ENCODE measurements at places on chromosomes 16 and 17.

- DNase-seq, result no peak
These were observed 49.1 kb downstream of the LYRM1 start for GRCh38 chr16:20949660-20950059.

- DNase-seq, result no peak
These were observed 22.7 kb downstream of the NQO1 start for GRCh38 chr16:69703638-69704037.

- DNase-seq, result no peak
These were observed 636.7 kb upstream of the KIF2B start for GRCh38 chr17:53186001-53186400.

DNA sequence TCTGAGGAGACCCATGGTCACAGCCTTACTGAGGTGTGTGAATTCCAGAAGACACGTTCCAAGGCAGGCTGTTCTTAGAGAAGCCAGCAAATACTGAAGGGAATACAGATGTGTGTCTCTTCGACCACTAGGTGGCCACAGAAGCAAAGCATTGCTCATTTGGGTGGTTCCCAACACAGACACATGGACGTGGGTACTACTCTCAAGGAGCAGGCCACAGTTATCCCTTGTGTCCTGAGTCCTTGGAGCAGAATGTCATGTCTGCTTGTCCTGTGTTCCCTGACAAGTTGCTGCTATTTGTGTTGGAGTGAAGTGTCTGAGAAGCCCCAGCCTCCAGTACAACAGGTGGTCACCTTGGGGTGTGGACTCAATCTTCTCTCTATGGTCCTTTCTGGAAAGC, 30.3 kb downstream of the HMOX2 start:
- DNase-seq, result peak; percentile 91

GRCh38 chr17:62057696-62058095, 7.4 kb downstream of the MED13 start:
- DNase-seq, result no peak

GRCh38 chr17:50863221-50863843, 2.8 kb downstream of the TOB1 start:
- peak; percentile 75 for DNase-seq

DNA sequence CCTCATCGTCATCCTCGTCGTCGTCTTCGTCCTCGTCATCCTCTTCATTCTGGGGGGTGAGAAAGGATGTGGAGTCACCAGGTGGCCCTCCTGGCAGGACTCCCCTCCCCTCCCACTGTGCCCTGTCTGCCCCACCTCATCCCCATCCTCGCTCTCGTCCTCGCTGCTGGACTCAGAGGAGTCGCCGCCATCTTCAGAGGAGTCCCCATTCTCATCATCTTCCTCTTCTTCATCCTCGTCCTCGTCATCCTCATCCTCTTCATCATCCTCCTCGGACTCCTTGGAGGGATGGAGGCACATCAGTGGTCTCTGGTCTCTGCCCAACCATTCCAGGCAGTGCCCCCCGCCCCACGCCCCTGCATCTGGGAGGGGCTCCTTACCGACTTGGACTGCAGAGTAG, 7.6 kb upstream of the ATXN7L3 start:
- DNase-seq, result no peak

DNA sequence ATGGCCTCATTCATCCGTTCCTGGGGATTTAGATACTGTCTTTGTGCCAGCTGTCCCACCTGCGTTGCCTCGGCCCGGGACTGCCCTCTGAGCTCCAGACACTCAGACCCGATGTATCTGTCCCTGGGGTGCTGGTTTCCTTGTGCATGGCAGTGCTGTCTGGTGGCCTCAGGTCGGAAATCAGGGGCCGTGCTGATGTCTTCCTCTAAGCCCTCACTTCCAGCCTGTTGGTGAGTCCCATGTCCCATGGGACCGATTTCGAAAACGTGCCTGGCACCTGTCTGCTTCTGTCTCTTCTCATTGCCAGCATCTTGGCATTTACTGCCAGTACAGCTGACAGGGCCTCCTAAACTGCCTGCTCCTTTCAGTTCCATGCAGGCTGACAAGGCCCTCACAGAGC, 22.1 kb downstream of the NT5M start:
- DNase-seq, result no peak

DNA sequence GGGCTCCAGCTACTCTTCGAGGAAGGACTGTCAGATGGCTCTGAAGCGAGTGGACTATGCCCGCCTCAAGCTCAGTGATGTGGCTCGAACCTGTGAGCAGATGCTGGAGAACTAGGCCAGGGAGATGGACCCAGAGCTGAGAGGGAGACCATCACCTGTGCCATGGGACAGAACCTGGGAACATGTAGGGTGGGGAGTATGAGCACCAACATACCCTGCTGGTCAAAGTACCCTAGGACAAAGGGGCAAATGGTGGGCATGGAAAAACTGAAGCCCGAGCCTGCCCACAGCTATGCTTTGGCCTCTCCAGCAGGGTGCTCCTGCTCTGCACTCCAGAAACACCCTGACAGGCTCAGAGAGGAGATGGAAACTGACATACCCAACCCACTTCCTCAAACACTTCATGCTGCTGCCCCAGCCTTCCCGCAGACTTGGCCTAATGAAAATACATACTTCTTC, 1.9 kb downstream of the MED11 start:
- no peak for DNase-seq

GRCh38 chr16:590188-590814, 435 bp downstream of the RAB40C start:
- DNase-seq, result no peak

GRCh38 chr16:70496513-70496912, 26.8 kb downstream of the COG4 start:
- DNase-seq, result no peak

- DNase-seq, result no peak
These were observed 251.2 kb downstream of the PARN start for GRCh38 chr16:14378689-14379467.

- no peak for DNase-seq
These were observed 15.9 kb downstream of the CHAD start for GRCh38 chr17:50452630-50453300.

- DNase-seq, result no peak
These were observed 1542.6 kb upstream of the CDH8 start for GRCh38 chr16:63578791-63579190.

DNA sequence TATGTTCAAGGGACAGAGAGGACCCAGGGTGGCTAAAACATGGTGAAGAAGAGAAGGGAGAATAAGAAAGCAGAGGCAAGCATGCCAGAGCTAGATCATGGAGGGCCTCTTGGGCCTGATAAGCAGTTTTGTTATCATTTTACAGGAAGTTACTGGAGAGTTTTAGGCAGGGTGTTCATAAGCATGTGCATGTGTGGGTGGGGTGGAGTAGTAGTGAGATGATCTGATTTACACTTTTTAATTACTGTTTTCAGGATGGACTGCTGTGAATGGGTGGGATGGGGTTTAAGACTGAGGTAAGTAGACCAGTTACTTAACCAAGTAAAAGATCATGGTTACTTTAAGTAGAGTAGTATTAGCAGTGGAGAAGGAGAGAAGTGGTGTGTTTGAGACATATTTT, 173.6 kb downstream of the PHKB start:
- no peak for DNase-seq

DNA sequence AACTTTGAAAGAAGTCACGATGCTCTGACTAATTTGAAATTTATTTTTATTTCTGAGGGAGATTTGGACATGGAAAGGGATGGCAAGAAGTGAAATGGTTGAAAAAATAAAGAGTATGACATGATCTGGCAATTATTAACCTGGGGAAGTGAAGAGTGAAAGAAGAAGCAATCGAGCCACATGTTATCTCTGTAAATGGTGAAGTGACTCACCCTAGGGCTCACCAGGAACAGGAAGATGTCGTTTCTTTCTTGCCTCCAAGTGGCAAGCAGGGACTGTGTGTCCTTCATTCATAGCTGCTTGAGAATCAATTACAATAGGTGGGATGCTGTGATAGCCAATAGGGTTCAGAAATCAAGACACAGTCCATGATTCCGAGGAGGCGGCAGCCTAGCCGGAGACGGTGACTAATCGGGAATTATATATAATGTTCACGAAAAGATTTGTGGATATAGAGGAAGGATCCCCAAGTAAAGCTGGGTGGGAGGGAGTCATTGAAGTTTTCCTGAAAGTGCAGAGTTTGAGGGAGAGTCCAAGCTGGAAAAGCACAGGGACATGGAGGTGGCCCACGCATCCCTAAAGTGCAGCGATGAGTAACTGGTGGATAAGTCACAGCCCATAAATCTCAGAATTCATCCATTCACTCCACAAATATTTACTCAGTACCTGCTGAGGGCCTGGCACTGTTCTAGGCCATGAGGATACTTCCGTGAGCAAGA, 18.2 kb upstream of the KRT20 start:
- no peak for DNase-seq

GRCh38 chr17:80765241-80765961, 220.8 kb downstream of the RPTOR start:
- DNase-seq, result no peak

DNA sequence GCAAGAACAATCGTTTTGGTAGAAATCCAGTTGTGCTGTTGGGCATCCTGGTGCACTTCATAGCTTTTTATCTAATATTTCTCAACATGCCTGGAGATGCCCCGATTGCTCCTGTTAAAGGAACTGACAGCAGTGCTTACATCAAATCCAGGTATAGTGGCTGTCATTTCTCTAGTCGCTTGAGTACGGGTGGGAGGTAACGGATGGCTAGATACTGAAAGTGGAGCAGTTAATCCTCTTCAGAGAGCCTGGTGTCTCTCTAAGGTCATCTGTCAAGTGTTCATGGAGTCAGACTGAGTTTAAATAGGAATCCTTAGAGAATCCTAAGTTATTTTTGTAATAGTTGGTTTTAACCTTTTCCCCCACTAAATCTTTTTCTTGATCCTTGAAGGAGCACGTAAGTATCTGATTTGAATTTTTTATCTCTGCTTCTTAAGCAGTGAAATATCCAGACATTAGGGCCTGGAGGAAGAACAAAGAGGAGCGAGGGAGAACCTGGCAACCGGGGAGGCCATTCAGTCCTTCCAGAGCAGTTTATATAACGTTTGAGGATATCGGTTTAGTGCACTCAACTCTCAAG, 37.2 kb downstream of the MFSD11 start:
- no peak for DNase-seq

- no peak for DNase-seq
These were observed 3.3 kb downstream of the DECR2 start for GRCh38 chr16:404971-405486.

GRCh38 chr17:80295146-80295545, 34.5 kb downstream of the RNF213 start:
- DNase-seq, result no peak

DNA sequence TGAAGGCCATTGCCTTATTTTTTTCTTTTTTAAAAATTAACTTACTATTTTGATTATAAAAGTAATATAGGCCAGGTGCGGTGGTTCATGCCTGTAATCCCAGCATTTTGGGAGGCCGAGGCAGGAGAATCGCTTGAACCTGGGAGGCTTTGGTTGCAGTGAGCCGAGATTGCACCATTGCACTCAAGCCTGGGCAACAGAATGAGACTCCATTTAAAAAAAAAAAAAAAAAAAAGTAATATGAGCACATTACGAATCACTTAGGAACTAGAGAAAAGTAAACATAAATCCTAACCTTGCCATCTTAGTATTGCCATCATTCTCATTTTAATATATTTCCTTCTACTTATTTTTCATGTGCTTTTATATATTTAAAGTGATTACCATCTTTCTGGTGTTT, 12.9 kb upstream of the TACO1 start:
- DNase-seq, result no peak

GRCh38 chr17:64045176-64045575, 24.7 kb upstream of the ICAM2 start:
- no peak for DNase-seq

DNA sequence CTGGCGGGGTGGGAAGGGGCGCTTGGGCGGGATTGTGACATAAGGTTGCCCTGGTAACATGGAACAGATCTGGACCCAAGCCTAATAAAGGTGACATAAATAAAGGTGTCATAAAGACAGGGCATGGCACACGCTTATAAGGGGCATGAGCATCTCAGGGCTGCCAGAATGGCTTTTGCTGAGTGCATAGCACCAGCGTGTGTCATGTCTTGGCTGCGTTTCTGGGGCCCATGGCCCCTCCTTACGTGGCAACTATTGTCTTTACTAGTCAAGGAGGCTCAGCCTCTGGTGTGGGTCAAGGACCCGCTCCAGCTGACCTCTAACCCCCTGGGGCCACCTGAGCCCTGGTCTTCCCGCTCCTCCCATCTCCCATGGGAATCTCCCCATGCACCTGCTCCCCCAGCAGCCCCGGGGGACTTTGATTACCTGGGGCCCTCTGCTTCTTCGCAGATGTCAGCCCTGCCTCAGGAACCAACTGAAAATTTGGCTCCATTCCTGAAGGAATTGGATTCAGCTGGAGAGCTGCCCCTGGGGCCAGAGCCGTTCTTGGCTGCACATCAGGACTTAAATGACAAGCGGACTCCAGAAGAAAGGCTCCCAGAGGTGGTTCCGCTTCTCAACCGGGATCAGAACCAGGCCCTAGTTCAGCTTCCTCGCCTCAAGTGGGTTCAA, 13.9 kb downstream of the LRRC37B start:
- DNase-seq, result peak; percentile 26

DNA sequence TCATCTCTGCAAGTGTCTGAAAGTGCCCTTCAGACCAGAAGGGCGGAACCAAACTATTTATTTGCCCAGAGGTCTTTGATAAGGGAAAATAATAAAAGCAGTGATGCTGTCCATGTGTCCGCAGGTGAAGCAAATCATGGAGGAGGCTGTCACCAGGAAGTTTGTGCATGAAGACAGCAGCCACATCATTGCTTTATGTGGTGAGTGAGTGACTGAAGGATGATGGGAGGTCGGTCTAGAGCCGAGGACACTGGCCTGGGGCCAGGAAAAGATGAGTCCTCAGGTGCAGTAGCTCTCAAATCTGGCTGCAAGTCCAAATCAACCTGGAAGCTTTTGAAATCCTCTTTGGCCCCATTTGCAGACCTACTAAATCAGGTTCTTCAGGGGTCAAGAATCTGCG, 6.1 kb downstream of the SGSM2 start:
- no peak for DNase-seq

- DNase-seq, result no peak
These were observed 43.1 kb downstream of the NTN1 start for GRCh38 chr17:9064311-9064834.

DNA sequence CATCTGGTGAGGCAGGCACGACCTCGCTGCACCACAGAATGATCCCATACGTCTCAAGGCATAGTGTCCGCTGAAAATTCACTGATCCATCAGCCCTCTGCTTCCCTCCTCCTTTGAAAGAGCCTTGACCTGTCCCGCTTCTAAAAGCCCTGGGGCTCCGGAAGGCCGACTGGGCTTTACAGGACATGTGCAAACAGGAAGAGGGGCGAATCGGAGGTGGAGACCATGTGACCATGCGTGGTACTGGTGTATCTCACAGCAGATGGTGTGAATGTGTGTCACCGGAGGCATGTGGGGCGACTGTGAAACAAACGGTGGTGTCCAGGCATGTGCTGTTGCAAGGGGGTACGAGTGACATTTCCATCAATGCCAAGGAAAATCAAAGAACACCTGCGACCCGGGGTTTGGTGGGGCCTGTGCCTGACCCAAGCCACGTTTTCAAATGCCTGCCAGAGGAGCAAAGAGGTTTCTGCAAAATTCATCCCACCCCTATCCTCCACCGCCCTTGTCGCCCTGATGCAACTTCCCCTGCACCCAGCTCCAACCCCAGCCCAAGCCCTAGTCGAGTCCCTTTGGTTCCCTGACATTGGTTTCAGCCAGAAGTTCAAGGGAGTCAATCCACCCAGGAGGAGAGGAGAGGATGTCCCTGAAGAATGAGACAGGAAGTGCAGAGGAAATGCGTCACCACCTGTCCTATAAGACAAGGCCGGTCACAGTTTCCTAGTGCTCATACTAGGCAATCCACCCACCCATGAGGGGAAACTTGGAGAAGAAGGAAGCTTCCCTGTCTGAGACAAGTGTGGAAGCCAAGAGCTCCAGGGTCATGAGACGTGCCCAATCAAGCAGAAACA, 5.9 kb upstream of the KCNJ18 start:
- DNase-seq, result no peak

- no peak for DNase-seq
These were observed 12.0 kb upstream of the TMEM106A start for GRCh38 chr17:43199633-43200032.

All from G401 (cell line).